ENCODE measurements at places on chromosomes 3 and 15.

- peak; percentile 33 for DNase-seq
Measured at GRCh38 chr3:40179016-40179415, 130.5 kb upstream of the EIF1B start.

DNA sequence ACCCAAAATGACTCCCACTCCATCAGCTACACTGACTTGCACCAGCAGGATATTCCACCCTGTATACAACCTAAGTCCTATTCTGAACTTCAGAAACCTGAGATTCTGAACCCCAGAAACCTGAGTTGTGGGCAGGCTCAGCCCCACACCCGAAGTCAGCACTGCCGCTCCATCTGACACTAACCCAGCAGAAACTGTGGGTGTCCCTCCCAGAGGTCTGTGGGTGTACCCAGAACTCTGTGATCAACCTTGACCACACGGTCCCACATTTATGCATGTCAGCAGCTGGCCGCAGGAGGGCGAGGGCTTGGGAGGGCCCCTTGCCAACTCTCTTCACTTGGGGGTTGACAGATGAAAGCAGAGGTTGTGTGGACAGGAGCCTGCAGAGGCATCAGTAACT is 9.3 kb downstream of the OXTR start:
- DNase-seq = no peak

GRCh38 chr3:87358066-87358465 is 81.7 kb upstream of the POU1F1 start:
- DNase-seq = no peak

DNA sequence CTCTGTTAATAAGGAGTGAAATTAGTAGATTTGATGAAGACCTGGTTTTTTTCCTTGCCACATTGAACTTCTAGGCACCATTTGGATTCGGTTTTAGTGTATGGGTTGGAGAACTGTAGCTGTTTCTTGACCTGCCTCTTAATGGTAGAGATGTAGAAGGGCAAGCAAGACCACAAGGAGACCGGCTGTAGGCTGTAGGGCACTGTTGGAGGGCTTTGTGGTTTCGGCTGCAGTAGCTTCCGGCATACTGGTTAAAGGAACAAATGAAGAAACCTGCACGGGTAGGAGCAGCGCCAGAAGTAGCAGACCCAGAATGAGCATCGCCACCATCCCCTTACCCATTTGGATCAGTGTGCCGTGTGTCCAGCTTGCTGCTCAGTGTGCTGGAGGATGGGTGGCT is 7.9 kb downstream of the PCLAF start:
- no peak for DNase-seq

GRCh38 chr15:90837094-90837493 is 31.3 kb upstream of the FURIN start:
- no peak for DNase-seq

- no peak for DNase-seq
Measured at GRCh38 chr3:14487086-14487485, 53.1 kb downstream of the GRIP2 start.

GRCh38 chr3:123883701-123884202 is 380 bp downstream of the MYLK start:
- DNase-seq = no peak

DNA sequence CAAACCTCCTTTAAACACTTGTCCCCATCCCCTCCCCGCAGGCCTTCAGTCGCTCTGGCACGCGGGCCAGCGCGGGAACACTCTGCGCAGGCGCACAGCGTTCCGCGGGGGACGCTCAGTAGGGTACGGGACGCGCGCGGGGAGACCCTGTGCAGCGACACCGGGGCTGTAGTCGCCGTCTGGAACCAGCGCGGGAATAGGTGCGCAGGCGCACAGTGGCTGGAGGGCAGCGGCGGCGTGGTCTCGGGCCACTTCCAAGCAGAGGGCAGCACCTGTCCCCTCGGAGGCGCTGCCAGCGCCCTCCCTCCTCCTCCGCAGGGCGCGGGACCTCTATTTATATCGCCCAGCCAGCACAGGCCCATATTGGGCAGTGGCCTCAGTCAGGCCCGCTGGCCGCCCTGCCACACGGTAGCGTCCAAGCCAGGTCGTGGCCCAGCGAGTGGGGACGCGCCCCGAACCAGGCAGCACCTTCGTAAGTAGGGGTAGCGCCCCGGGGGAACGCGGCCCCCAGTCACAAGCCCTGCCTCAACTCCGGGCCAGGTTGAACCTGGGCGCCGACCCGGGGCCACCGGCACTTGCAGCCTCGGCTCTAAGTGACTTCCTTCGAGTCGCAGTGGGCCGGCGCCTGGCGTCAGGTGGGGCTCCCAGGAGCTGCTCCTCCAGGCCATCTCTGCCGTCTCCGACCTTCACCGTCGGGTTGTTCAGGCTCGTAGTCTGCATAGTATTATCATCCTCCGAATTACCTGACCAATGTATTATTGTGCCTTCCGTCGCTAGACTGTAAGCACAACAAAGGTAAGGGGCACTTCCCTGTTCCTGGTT is at the start of gene KBTBD12:
KBTBD12 (plus strand) TSS at position 118 of the 822 bp plus-strand sequence. CDS start 7,830 bp downstream, outside the sequence.
- DNase-seq = no peak

- DNase-seq = no peak
Measured at GRCh38 chr3:180590396-180590795, 11.6 kb upstream of the TTC14 start.

DNA sequence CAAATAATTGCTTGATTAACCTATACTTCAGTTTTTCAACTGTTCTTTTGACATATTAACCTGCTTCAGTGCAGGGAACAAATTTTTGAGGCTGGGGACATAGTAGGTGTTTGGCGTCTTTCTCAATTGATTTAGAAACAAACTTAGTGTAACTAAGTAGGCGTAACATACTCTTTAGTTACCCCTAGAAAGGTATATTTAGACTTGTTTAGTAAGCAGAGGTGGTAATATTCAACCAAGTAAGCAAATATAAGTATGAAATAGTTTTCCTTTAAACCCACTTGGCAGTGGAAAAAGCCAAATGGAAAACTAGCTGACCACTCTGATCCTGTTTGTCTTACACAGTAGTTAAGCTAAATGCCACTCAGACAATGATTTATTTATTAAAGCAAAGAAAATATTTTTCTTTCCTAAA is 113.2 kb downstream of the MBNL1 start:
- no peak for DNase-seq

DNA sequence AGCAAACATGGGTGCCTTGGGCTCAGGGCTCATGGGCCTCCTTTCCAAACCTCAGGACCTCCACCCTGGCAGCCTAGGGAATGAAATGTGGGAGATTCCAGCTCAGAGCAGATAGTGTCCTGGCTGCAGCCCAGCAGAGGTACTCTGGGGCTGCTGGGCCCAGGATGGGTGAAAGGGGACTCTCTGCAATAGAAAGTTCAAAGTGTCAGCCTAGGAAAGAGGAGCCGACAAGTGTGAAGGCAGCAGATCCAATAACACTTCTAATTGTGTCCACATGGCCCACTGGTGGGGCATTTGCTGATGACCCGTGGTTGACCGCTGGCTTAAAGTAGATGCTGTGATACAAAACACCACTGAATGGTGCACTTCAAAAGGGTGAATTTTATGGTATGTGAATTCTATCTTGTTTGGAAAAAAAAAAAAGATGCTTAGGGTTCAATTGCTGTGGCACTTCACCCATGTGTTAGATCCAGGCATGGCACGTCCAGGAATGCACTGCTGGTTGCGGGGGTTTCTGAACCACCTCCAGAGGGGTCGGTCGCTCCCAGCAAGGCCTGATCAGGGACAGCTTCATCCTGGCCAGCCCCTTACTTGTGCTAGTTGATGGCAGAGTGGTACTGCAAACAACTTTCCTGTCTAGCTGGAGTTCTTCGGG is 20.9 kb downstream of the AMOTL2 start:
- no peak for DNase-seq

DNA sequence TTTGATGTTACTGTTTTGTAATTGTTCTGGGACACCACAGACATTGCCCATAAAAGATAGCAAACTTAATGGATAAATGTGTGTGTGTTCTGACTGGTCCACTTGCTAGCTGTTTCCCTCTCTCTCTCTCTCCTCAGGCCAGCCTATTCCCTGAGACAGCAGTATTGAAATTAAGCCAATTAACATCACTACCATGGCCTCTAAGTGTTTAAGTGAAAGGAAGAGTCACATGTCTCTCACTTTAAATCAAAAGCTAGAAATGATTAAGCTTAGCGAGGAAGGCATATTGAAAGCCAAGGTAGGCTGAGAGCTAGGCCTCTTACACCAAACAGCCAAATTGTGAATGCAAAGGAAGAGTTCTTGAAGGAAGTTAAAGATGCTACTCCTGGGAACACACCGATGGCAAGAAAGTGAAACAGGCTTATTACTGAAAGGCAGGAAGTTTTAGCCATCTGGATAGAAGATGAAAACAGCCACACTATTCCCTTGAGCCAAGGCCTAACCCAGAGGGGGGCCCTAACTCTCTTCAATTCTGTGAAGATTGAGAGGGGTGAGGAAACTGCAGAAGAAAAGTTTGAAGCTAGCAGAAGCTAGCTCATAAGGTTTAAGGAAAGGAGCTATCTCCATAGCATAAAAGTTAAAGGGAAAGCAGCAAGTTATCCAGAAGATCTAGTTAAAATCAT is 295.1 kb downstream of the CHST2 start:
- no peak for DNase-seq

- DNase-seq = no peak
Measured at GRCh38 chr15:67501836-67502461, 19.0 kb upstream of the C15orf61 start.

DNA sequence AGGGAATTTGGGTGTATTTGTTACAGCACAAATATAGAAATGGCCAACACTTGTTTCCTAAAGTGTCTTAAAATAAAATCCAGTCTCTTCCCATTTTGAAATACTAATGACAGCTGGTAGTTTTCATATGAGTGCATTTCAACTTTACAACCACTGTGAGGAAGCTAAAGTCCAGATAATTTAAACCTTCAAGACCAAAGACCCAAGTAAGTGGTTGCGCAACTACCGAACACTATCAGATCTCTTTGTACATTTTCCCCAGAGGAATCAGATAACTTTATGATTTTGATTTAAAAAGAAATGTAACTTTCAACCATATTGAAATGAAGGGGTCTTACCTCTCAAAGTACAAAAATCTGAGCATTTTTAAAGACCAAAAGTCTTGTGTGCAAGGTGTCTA is 14.3 kb downstream of the BCL2L10 start:
- no peak for DNase-seq

DNA sequence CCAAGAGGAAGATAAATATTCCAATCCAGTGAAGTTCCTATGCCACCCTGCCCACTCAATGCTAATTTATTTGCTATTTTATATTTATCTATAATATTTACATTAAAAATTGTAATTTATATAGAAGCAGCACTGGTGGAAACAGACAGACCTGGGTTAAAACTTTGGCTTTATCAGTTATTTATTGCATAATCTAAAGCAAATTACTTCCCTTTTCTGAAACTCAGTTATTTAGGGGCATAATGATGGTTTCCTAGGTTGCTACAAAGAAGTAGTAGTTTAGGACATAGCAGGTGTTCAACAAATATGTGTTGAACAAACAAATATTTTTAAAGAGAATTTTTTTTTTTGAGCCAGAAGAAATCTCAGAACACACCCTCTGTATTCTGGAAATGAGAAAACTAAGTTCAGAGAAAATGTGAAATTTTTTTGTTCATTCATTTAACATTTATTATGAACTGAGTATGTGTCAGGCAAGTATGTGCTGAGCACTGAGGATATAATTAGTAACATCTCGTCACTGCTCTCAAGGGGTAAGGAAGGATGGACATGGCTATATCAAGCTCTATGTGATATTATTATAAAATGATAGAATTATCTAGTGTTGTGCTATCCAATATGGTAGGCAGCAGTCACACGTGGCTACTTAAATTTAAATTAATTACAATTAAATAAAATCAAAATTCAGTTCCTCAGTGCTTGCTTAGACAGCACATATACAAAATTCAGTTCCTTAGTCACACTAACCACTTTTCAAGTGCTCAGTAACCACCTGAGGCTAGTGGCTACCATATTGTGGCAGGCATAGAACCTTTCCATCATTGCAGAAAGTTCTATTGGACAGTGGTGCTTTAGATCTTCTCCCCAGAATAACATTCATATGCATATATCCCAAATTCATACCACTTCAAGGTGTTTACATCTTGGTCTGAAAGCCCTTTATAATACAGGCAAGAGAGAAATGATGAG is 7.0 kb upstream of the UBE2Q2 start:
- DNase-seq = no peak

DNA sequence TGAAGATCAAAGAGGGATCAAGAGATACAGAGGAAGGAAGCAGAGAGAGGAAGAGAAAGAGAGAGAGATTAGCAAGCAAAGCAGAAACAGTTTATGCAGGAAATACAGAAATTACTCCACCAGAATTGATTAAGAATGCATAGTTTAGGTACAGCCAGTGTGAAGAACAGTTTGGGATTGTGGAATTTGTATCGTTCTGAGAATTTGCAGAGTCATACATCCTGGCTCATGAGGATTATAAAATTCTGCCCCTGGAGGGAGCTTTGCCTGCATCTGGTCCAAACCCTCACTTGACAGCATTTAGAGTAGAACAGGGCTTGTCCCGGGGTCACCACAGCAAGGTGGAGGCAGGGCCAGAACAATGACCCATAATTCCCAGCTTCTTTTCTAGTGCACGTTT is 44.1 kb downstream of the MASP1 start:
- no peak for DNase-seq

DNA sequence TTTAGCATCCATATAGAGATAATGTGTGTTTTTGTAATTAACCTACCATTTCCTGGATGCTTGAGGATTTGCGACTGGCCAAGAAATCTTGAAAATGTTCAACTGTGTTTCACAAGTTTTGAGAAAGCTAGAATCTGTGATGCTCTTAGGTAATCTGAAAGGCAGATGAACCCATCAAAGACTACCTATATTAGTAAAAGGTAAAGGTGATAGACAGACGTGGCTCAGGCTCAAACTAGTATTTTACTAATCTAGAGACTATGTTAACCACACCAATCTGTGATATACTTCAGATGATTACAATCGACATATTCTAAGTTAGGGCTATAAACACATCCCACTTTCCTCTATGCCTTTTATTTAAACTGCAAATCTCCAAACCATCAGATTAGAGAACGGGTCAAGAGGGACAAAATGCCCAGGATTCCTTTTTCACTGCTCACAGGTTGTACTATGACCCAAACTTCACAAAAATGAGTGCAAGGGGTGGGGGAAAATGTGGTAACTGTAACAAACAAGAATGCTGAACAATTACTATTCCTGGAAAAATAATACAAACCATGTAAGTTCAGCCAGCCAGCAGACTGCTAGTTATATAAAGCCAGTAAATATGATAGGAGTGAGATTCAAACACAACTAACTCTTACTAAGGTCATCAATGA is 295.1 kb downstream of the FOXP1 start:
- DNase-seq = no peak

DNA sequence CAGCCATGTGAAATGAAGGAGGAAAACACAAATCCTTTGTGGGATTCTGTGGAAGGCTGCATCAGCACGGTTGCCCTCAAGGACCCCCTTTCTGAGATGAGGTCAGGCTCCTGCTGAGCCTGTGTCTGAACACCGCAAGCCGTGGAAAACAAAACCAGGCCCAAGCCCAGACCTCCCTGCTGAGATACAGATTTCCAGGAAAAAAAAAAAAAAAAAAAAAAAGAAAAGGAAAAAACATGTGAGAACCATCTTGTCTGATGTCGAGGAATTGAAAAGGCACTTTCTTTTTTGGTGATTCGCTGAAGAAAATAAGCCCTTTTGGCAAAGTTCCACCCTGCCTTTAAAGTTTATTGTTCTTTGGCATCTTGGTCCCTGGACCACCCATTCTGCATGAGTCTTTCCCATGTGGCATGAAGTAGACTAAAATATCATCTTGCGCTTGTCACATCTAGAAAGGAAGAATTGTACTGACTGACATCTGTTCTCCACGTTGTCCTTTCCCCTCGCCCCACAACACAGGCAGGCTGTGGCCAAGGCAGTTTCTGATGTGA is 117.6 kb downstream of the CHST2 start:
- DNase-seq = no peak

Data from AG09309 (cell line).